CD4-positive, alpha-beta memory T cell (primary cell): ENCODE measurements at places on chromosomes 7 and 10. TPM values are rescaled to one million over a fixed set of nuclear protein-coding genes. Genes with fewer than 3 reads are reported as not detected.
A peak's percentile ranks its signal among the peaks of the same experiment; 100 is the strongest.

GRCh38 chr7:24843821-24844434 lies 86.7 kb upstream of the GSDME start:
- H3K4me1 ChIP-seq, result no peaks in the 10 kb centered on the region
- no peak for DNase-seq
- no peak overlapping the region for H3K4me3 ChIP-seq
- H3K36me3 ChIP-seq, result peaks cover 3% of the 10 kb centered on the region
- no peak overlapping the region for H3K27ac ChIP-seq
- H3K27me3 ChIP-seq, result no peaks in the 10 kb centered on the region

Gene C7orf33
- not detected for total RNA-seq

DNA sequence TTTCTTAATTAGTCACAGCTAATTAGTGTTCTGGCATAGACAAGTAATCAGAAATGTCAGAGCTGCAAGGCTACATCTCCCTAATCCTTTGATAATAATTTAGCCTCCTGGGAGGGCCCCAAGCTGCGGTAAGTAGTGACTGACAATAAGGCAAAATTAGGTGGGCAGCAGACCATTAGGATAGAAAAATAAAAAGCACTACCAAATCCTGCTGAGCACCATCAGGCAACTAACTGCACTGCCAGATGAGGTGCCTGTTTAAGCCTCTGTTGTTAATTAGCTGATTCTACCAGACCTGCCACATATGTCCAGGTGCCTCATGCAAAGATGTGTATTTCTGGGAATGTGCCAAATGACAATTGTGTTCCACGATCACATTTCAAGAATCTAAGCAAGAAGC lies 32.5 kb upstream of the FEZF1 start:
- no peaks in the 10 kb centered on the region for H3K36me3 ChIP-seq
- H3K27me3 ChIP-seq, result no peaks in the 10 kb centered on the region
- no peak for DNase-seq
- H3K4me3 ChIP-seq, result no peak overlapping the region

- H3K4me1 ChIP-seq, result no peaks in the 10 kb centered on the region
- H3K27ac ChIP-seq, result no peak overlapping the region
- no peaks in the 10 kb centered on the region for H3K36me3 ChIP-seq
- DNase-seq, result no peak
- H3K27me3 ChIP-seq, result no peaks in the 10 kb centered on the region
Observed at GRCh38 chr7:1762238-1762945, 92.3 kb downstream of the ELFN1 start.

DNA sequence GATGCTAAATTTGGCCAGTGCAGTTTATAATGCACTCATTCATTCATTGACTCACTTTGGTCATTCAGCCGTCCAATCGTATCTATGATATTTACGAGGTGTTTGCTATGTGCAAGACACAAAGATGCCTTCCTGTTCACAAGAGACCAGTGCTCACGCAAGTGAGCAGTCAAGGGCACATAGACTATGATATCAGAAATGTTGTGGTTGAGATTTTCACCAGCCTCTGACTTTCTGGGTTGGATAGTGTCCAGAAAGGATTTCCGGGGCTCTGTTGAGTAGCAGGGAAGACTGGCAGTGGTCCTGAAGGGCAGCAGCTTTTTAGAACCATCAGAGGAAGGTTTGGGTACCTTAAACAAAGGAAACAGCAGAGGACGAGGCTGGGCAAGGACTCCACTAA lies 191.8 kb downstream of the GALNT17 start:
- H3K4me3 ChIP-seq, result no peak overlapping the region
- no peaks in the 10 kb centered on the region for H3K27me3 ChIP-seq
- H3K27ac ChIP-seq, result no peak overlapping the region
- no peak for DNase-seq

- H3K27ac ChIP-seq, result no peak overlapping the region
- no peak overlapping the region for H3K4me3 ChIP-seq
- H3K4me1 ChIP-seq, result no peaks in the 10 kb centered on the region
- H3K27me3 ChIP-seq, result no peaks in the 10 kb centered on the region
- DNase-seq, result no peak
- H3K36me3 ChIP-seq, result no peaks in the 10 kb centered on the region
Observed at GRCh38 chr7:15867441-15867840, 181.0 kb upstream of the MEOX2 start.

GRCh38 chr10:45253183-45253914 lies 62.1 kb downstream of the OR13A1 start:
- no peak overlapping the region for H3K27ac ChIP-seq
- H3K36me3 ChIP-seq, result no peaks in the 10 kb centered on the region
- H3K4me3 ChIP-seq, result no peak overlapping the region
- no peaks in the 10 kb centered on the region for H3K27me3 ChIP-seq
- no peak for DNase-seq
- H3K4me1 ChIP-seq, result no peaks in the 10 kb centered on the region

DNA sequence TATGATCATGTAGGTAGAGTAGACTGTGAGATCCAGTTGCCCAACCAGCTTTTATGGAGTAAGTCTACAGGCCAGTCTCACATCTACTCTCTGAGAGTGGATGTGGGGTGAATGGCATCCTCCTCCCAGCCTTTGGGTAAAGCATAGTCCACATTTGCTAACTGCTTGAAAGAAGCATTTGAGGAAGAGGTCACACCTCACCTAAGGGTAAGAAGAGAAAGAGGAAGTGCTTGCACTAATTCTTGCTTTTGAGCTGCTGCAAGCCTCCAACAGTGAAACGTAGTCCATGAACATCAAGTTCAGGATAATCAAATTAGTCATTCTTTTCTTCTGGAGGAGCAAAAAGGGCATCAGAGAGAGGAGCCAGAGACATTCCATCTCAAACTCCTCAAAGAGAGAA lies 93.9 kb upstream of the AGR3 start:
- H3K4me3 ChIP-seq, result no peak overlapping the region
- no peaks in the 10 kb centered on the region for H3K36me3 ChIP-seq
- H3K27ac ChIP-seq, result no peak overlapping the region
- DNase-seq, result no peak
- H3K27me3 ChIP-seq, result no peaks in the 10 kb centered on the region
- no peaks in the 10 kb centered on the region for H3K4me1 ChIP-seq

Gene PIK3CG
- total RNA-seq, result 32.3 TPM

DNA sequence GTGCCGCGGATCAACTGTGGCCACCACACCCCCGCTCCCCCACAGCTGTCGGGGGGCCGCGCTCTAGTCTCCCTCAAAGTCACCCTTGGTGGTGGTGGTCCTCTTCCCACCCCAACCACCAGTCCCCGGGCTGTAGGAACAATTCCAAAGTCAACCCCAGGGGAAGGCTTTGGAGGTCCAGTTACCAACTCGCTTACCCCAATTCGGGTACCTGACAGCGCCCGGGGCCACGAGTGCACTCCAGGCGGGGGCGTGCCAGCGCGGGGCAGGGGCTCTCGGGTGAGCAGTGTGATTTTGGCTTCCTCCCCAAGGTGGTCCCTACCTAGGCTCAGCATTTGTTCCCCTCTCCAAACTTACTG lies 584 bp upstream of the ZMIZ1 start:
- H3K27me3 ChIP-seq, result no peaks in the 10 kb centered on the region
- DNase-seq, result peak; percentile 31
- H3K36me3 ChIP-seq, result no peaks in the 10 kb centered on the region
- peaks cover 56% of the 10 kb centered on the region for H3K4me1 ChIP-seq

Gene HPSE2
- total RNA-seq, result not detected

DNA sequence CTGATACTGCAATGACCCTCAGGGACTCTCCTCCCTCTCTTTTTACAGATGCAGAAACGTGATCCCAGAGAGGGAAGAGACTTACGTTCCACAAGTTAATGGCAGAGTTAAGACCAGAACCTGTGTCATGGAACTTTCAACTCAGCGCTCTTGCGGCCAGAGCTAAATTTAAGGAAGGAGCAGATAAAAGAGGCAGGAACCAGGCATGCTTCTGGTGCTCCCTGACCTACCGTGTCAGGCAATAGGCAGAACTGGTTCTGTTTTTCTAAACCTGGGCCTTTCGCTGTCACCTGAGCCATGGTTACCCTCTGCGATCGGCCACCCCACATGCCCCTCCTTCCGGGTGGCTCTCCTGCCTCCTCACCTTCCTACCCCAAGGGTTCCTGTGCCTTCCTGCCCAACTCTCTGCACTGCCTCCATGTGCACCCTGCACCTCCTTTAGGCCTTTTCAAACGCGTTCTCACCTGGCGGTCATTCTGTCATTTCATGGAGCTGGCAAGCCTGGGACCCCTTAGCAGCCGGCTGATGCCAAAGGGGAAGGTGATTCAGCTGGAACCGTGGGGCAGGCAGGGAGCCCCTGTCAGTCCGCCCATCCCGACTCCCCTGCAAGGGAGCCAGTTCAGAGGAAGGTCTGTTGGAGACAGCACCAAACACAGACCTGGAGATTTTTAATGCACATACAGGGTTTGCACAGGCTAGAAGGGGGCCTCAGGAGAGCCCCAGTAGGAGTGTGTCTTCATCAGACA lies 7.7 kb upstream of the GBX1 start:
- H3K36me3 ChIP-seq, result no peaks in the 10 kb centered on the region
- H3K27ac ChIP-seq, result no peak overlapping the region
- H3K4me1 ChIP-seq, result no peaks in the 10 kb centered on the region
- DNase-seq, result no peak
- no peak overlapping the region for H3K4me3 ChIP-seq

Gene NPSR1
- not detected for total RNA-seq

DNA sequence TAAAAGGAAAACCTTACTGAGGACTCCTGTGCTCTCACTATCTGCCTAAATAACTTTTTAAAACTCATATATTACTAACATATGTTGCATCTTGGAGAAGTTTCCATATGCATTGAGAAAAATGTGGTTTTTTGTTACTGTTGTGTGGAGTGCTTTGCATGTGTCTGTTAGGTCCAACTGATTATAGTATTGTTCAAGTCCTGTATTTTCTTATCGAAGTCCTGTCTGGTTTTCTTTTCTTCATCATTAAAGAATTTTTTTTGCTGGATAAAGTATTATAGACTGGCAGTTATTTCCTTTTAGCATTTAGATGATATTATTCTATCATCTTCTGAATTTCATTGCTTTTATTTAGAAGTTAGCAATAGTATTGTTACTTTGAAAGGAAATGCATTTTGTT lies 59.5 kb upstream of the ACSM6 start:
- DNase-seq, result no peak
- no peaks in the 10 kb centered on the region for H3K36me3 ChIP-seq
- H3K27ac ChIP-seq, result no peak overlapping the region
- H3K4me3 ChIP-seq, result no peak overlapping the region
- H3K4me1 ChIP-seq, result no peaks in the 10 kb centered on the region

Gene SPDYE5
- total RNA-seq, result 0.29 TPM

DNA sequence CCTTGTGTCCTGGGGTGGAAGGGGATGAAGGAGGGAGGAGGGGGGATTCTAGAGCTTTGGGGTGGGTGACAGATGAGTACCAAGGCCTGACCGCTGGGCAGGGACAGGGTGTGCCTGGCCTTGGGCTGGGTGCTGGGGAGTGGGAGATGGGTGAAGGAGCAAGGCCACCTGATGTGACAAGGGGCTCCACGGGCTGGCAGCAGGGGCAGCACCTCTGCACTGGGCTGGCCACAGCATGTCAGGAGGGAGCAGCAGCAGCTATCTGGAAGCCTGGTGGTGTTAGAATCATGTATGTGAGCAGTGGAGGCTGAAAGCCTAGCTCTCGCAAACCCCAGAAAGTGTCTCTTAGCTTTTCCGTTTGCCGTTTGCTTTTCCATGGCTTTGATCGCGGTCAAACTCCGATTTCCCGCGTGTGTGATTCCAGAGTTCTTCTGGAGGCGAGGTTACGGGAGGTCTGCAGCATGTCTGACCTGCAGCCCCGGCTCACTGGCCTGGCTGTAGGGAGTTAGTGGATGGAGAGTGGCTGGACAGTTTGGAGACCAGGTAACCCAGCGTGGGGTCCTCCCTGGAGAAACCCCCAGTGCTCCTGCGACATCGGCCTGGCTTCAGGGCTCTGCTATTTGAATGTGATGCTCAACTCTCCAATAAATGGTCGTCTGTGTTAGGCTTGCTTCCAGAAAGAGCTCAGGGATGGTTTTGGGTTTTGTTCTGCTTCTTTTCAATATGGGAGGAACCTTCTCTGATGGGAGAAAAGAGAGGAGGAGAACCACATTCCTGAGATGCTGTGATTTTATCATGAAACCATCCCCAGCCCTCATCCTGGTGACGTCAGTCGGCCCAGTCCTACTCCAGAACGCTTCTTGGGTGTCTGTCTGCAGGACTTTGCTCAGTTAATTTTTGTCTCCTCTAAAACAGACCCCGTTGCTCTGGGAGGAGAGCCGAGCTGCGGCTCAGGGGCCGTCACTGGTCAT lies 105.5 kb downstream of the CUX1 start:
- DNase-seq, result no peak
- peaks cover 5% of the 10 kb centered on the region for H3K4me1 ChIP-seq
- H3K27me3 ChIP-seq, result no peaks in the 10 kb centered on the region
- H3K4me3 ChIP-seq, result no peak overlapping the region
- no peak overlapping the region for H3K27ac ChIP-seq
- H3K36me3 ChIP-seq, result no peaks in the 10 kb centered on the region

Gene FBXL13
- total RNA-seq, result 2.2 TPM

DNA sequence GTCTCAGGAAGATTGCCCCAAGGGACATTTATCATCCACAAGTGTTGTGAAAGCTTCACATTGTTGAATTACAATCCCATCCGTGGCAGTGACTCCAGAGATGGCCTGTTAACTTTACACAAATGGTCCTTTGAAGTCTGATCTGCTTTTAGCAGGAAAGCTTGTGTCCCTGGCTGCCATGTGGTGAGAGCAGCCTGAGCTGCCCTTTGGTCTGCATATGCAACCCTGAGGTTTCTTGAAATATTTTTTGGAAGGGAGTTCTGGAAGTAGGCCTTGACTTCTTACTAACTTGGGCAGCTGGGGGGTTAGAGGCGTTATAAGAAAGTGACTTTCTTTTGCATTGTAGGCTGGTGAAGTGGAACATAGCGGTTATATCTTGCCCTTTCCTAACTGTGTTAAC lies 41.3 kb upstream of the FAM180A start:
- no peak for DNase-seq
- no peaks in the 10 kb centered on the region for H3K4me1 ChIP-seq
- no peaks in the 10 kb centered on the region for H3K27me3 ChIP-seq
- H3K27ac ChIP-seq, result no peak overlapping the region

Gene OPN4
- total RNA-seq, result not detected

DNA sequence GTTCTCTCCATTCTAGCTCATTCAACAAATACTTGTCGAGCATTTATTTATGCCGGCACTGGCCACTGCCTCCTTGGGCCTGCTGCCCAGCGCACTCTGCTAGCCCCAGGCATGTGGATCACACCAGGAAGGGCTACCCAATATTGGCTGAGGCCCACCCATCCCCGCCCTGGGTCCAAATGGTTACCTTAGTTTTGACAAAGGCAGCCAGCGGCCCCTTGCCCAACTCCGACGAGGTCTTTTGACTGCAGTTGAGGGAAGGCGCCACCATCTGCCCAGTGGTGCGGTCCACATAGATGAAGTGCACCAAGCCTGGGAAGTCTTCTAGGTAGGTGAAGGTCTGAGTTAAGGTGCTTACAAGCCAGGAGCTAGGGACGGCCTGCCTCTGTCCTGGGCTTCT lies 7.2 kb upstream of the PYROXD2 start:
- H3K27ac ChIP-seq, result no peak overlapping the region
- H3K36me3 ChIP-seq, result peaks cover 30% of the 10 kb centered on the region
- DNase-seq, result peak; percentile 16
- H3K4me1 ChIP-seq, result no peaks in the 10 kb centered on the region
- H3K27me3 ChIP-seq, result no peaks in the 10 kb centered on the region
- no peak overlapping the region for H3K4me3 ChIP-seq
